Naive thymus-derived CD8-positive, alpha-beta T cell (primary cell): ENCODE measurements at places on chromosomes 6 and 20.
A peak's percentile ranks its signal among the peaks of the same experiment; 100 is the strongest.

GRCh38 chr6:105894556-105894955 is 191.6 kb upstream of the PRDM1 start:
- peaks cover 15% of the 10 kb centered on the region for H3K27me3 ChIP-seq
- H3K4me3 ChIP-seq = no peak overlapping the region
- DNase-seq = no peak
- no peaks in the 10 kb centered on the region for H3K36me3 ChIP-seq
- peaks cover 6% of the 10 kb centered on the region for H3K4me1 ChIP-seq

DNA sequence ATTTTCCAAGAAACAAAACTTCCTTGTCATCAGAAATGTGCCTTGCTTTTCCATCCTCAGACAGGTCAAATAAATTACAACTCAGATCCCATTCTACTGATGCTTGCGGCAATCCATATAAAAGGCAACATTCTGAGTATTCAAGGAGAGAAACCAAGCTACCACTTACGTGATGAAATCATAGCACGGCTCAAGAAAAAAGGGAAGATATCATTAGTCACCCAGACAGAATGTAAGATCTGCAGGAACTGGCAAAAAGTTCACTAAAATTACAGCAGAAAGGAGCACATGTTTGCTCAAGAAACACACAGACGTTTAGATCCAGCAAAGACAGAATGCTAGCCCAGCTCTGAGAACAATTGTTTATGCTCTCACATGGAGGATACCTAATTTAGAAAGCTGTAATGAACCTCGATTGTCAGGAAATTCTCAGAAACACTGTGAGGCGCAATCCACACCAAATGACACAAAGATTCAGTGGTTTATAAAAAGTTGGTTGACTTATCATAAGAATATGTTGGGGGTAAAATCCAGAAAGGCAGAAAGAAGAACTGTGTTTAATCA is 304.2 kb downstream of the ADGRG6 start:
- peaks cover 8% of the 10 kb centered on the region for H3K27me3 ChIP-seq
- no peaks in the 10 kb centered on the region for H3K36me3 ChIP-seq
- no peak overlapping the region for H3K27ac ChIP-seq
- DNase-seq = no peak
- peaks cover 5% of the 10 kb centered on the region for H3K4me1 ChIP-seq

GRCh38 chr20:31948008-31948407 is 3.8 kb downstream of the PDRG1 start:
- H3K4me1 ChIP-seq = peaks cover 37% of the 10 kb centered on the region
- no peak for DNase-seq
- no peak overlapping the region for H3K4me3 ChIP-seq

GRCh38 chr6:26173836-26174145 is 86.6 kb downstream of the HFE start:
- DNase-seq = no peak
- H3K4me3 ChIP-seq = peak overlapping the region; percentile 48
- no peaks in the 10 kb centered on the region for H3K27me3 ChIP-seq
- H3K36me3 ChIP-seq = no peaks in the 10 kb centered on the region
- H3K4me1 ChIP-seq = peaks cover 18% of the 10 kb centered on the region

- H3K36me3 ChIP-seq = peaks cover 9% of the 10 kb centered on the region
- no peak overlapping the region for H3K27ac ChIP-seq
- no peak overlapping the region for H3K4me3 ChIP-seq
- no peaks in the 10 kb centered on the region for H3K27me3 ChIP-seq
- no peak for DNase-seq
These were observed 96.4 kb downstream of the TULP4 start for GRCh38 chr6:158408552-158409130.

- H3K27me3 ChIP-seq = no peaks in the 10 kb centered on the region
- H3K4me3 ChIP-seq = peak overlapping the region; percentile 86
- H3K4me1 ChIP-seq = peaks cover 21% of the 10 kb centered on the region
- H3K36me3 ChIP-seq = no peaks in the 10 kb centered on the region
- DNase-seq = no peak
These were observed 100.0 kb upstream of the RIPOR2 start for GRCh38 chr6:25035512-25036435.

DNA sequence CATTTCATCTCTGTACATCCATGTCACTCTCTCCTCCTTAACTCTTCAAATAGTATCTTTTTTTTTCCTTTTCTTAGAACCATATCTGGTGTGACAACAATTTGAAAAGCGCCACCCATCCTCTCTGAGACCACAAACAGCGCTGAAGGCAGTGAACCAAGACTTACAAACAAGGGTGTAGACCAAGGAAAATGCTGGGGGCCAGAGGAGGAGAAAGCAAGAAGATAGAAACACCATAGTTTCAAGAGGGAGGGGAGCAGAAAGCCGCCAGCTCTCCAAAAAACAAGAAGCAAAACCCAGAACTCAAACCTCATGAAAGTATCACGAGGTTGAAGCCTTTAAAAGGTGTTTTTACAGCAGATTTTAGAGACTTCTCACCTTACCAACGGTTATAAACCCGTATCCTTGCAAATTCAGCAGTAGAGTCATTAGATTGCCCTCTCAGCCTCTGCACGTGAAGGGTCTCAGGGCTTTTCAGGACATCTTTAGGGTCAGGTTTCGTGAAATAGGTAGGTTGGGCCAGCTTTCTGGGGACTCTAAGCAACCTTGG is 13.3 kb upstream of the RIPOR2 start:
- peak overlapping the region; percentile 77 for H3K4me3 ChIP-seq
- peaks cover 84% of the 10 kb centered on the region for H3K4me1 ChIP-seq
- H3K36me3 ChIP-seq = no peaks in the 10 kb centered on the region
- peak overlapping the region; percentile 93 for H3K27ac ChIP-seq
- peak; percentile 44 for DNase-seq

DNA sequence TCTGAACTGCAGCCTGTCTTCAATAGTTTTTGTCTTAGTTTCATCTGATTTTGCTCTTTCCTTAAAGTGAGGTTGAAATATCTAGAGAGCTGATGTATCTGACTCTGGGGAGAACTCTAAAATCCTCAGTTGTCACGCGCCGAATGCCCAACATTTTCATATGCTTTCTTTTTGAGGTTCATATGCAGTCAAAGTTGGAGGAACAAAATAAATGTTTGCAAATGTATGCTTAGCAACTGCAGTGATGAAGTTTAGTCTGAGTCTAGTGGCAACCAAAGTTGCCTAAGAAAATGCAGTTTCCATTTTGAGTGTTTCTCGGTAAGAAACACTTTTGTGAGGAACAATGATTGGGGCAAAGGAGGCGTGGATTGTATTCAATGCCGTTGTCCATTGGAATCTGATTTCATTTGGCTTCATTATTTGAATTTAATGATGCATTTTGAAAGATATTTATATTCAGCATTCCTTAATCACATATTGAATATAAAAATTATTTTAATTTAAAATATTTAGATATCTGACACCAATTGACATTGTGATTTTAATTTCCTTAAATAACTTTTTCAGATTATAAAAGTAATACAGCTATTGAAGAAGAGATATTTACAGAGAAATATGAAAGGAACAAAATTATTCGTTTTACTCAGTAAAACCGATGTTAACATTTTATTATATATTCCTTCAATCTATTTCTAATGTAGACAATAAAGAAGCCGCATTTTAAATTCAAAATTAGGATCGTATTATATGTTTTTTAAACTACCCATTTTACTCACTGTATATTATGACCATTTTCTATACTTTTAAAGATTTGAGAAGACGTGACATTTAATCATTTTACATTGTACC is 122.0 kb downstream of the PLEKHG1 start:
- peaks cover 6% of the 10 kb centered on the region for H3K27me3 ChIP-seq
- H3K36me3 ChIP-seq = no peaks in the 10 kb centered on the region
- peaks cover 13% of the 10 kb centered on the region for H3K4me1 ChIP-seq
- no peak overlapping the region for H3K27ac ChIP-seq
